K562 (cell line): ENCODE measurements at places on chromosomes 1 and 21.
A peak's percentile ranks its signal among the peaks of the same experiment; 100 is the strongest.

DNA sequence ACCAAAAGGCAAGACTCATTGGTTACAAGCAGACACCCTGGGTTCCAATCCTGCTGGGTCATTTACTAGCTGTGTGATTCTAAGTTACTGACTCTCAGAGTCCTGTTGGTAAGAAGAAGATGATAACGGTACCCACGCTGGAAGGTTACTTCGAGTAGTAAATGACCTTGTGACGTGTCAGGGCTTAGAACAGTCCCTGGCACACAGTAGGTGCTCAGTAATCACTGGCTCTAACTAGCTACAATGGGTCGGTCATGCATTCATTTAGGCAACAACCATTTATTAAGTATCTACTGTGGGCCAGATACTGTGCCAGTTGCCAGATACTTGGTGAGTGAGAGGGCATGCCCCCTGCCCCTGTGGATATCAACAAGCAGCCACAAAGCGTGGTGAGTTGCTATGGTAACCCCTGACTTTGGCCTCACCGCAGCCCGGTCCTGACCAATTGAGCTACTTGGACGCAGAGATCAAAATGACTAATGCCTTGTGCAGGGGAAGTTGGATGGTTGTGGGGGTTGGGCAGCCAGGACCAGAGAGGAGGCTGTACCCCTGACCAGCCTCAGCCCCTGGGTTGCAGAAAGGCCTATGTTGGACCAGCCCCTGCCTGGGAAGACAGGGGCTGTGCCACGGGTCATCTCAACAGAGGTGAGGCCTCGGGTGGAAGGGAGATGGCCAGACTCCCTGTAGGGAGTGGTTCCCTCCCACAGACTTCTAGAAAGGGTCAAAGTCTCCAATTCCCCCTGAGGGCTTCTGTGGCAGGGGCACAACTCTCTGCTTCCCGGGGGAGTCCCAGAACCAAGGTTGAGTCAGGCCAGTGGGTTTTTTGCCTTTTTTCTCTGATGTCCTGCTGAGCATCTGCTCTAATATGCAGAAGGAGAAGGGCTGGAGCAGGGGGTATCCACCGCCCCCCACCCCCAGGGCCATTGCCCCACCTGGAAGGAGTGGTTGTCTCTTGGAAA lies 16.0 kb downstream of the DHRS3 start:
- DNase-seq: peak; percentile 66

DNA sequence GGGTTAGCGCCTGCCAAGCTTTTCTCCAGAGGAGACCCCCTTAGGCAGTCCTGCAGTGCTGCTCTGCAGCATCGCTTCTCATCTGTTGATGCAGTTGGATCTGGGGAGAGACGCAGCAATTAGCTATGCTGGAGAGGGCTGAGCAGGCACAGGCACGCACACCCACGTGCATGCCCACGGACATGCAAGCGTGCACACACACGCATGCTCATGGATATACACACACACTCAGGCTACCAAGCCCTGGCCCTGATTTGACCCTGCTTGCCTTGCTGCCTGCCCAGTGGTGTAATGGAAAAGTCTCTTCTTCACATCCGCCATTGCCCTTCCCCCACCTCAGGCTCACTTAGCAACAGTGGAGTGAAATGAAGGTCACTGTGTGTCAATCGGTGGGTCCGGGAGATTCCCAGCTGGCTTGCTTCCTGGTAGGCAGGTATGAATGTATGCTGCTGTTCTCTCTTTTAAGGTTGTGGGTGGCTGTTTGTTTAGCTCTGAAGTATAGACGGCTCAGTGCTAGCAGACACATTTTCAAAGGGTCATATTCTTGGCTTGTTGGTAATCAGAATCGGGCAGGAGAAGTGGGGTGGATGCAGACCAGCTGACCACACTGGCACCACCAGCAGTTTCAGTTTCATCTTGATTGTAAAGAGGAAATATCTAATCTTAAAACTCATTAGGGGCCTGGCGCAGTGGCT lies 9.5 kb downstream of the ATP1B1 start:
- DNase-seq: no peak

DNA sequence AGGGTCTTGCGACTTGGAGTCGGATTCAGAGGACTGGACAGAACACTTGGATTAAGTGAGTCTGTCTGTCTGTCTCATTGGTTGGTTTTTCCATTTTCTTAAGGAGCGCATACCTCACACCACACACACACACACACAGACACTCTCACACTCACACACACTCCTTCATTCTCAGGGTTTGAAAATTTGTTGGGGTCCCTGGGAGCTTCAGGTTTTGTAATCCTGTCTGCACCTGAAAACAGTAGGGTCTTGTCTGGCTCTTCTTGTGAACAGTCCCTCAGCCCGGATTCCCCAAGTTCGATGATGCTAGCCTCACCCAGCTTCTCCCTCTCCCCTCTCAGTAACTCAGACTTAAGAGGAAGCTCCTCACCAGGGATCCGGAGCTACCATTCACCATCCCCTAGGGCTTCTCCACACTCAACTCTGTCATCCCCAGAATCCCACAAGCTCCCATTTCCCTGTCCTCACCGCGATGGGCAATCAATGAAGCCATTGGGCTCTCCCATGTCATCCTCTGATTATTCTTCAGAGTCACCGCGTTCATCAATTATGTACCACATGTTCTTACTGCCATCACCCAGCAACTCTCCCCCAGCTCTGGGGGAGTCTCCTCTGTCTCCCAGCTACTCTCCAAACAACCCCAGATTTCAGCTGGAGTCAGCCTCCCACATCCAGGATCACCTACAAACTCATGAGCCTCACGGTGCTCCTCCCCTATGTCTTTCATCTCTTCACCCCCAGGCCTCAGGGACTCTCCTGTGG lies 1530.9 kb upstream of the TPTE start:
- peak; percentile 86 for DNase-seq

GRCh38 chr1:1063945-1064831 lies 9.9 kb downstream of the RNF223 start:
- peak; percentile 92 for DNase-seq

- no peak for DNase-seq
Measured at GRCh38 chr1:61742620-61743430, 545 bp downstream of the PATJ start.

- no peak for DNase-seq
Measured at GRCh38 chr1:62335656-62336055, 16.4 kb upstream of the KANK4 start.

GRCh38 chr1:167659450-167659849 lies 29.4 kb downstream of the RCSD1 start:
- DNase-seq: no peak

- no peak for DNase-seq
Measured at GRCh38 chr1:99525331-99525730, 120.6 kb upstream of the PALMD start.
